H7 (cell line): ENCODE measurements at places on chromosomes 16 and 17.

GRCh38 chr16:73057291-73058210, 9.6 kb upstream of the ZFHX3 start:
- DNase-seq: peak; percentile 83

- DNase-seq: no peak
Measured at GRCh38 chr17:82534401-82534812, 14.9 kb downstream of the FOXK2 start.

DNA sequence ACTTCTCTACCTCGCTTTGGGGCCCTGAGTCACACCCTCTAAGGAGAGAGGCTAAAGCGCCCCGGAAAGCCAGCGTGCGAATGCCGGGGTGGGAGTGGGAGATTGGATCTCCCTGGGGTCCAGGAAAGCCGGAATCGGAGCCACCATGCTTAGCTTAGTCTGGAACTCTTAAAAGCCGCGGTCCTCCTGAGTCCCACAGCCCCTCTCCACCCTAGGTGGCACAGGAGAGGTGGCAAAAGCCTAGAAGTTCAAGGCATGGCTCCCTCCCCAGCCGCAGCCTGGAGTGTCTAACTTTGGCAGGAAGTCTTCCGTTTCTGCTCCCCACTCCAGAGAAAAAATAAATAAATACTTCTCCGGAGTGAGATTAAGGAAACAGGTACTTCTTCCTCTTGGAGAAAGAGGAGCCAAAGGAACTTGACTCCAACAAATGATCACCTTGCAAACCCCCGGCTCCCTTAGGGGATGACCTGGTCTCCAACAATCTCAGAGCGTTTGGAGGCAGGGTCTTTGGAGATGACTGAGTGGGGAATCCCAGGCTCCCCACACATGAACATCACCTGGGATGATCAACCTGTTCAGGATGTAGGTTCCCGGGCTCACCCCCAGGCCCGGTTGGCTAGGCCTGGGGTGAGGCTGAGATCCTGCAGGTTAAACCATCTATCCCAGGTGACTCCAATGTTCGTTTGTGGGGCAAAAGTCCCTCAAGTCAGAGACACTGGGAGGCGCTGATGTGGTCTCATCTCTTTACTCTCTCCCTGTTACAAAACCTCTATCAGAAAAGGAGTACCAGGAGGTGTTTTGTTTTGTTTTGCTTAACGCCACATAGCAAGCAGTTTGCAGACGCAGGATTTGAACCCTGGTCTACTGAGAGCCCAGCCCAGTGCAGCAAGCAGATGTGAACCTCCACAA, 2.9 kb downstream of the CIITA start:
- DNase-seq: peak; percentile 36

GRCh38 chr17:42700586-42701289, 18.4 kb downstream of the CNTNAP1 start:
- peak; percentile 26 for DNase-seq
